Smooth muscle cell of the umbilical artery (primary cell): ENCODE measurements at places on chromosomes 13 and 19. TPM values are rescaled to one million over a fixed set of nuclear protein-coding genes. Genes with fewer than 3 reads are reported as not detected.

The CD70 gene
- not detected in 2 replicates for total RNA-seq

The TNNI3 gene
- total RNA-seq = not detected in 2 replicates

The GIPR gene
- total RNA-seq = under 0.01 TPM in 1 of 2 replicates, not detected in the other

The C5AR1 gene
- under 0.01 and 0.18 TPM in 2 replicates for total RNA-seq

The PGLYRP2 gene
- total RNA-seq = not detected in 2 replicates

The ZNF682 gene
- total RNA-seq = 1.8 and 3.5 TPM in 2 replicates

The ZNF526 gene
- total RNA-seq = 11.0 and 16.1 TPM in 2 replicates

The FAM124A gene
- total RNA-seq = 0.14 and 1.2 TPM in 2 replicates

The KLK14 gene
- not detected in 2 replicates for total RNA-seq

The URAD gene
- total RNA-seq = not detected in 2 replicates

The KLK5 gene
- total RNA-seq = not detected in 2 replicates

The PRODH2 gene
- not detected in 2 replicates for total RNA-seq

The GJB6 gene
- not detected in 2 replicates for total RNA-seq

The ZNF611 gene
- total RNA-seq = 14.6 and 19.5 TPM in 2 replicates

The C1QTNF9B gene
- total RNA-seq = not detected in 2 replicates

The LILRB3 gene
- not detected in 2 replicates for total RNA-seq

The ZNF433 gene
- 4.2 and 5.0 TPM in 2 replicates for total RNA-seq

The CCDC194 gene
- not detected in 2 replicates for total RNA-seq

The SYNE4 gene
- total RNA-seq = 0.23 TPM in 1 of 2 replicates, not detected in the other

The ZNF625 gene
- total RNA-seq = 14.5 and 14.6 TPM in 2 replicates

The TSHZ3 gene
- total RNA-seq = 12.5 and 14.4 TPM in 2 replicates

The PCDH9 gene
- total RNA-seq = 2.6 and 3.6 TPM in 2 replicates

The TMEM238 gene
- 0.30 and 0.32 TPM in 2 replicates for total RNA-seq

The PPM1N gene
- 0.46 and 0.59 TPM in 2 replicates for total RNA-seq

The SYCN gene
- not detected in 2 replicates for total RNA-seq

The YJU2 gene
- 8.0 and 12.1 TPM in 2 replicates for total RNA-seq

The LGALS14 gene
- not detected in 2 replicates for total RNA-seq

The FARP1 gene
- total RNA-seq = 33.9 and 60.7 TPM in 2 replicates

The C2CD4C gene
- total RNA-seq = under 0.01 and 0.28 TPM in 2 replicates

The THSD8 gene
- not detected in 2 replicates for total RNA-seq

The TPT1 gene
- 1,962 and 4,472 TPM in 2 replicates for total RNA-seq

The ARHGAP45 gene
- total RNA-seq = 0.89 and 0.97 TPM in 2 replicates

The ZNF835 gene
- total RNA-seq = 0.09 and 0.30 TPM in 2 replicates

The PTPRH gene
- 4.2 and 5.0 TPM in 2 replicates for total RNA-seq

The OXGR1 gene
- total RNA-seq = not detected in 2 replicates

The METTL21C gene
- total RNA-seq = not detected in 2 replicates

The TMPRSS9 gene
- not detected in 2 replicates for total RNA-seq

The PSG11 gene
- not detected in 2 replicates for total RNA-seq
